ENCODE measurements at places on chromosomes 7 and 10. TPM values are rescaled to one million over a fixed set of nuclear protein-coding genes. Genes with fewer than 3 reads are reported as not detected.
A peak's percentile ranks its signal among the peaks of the same experiment; 100 is the strongest.

CYP3A4 gene
- 1.8 TPM for total RNA-seq

DNA sequence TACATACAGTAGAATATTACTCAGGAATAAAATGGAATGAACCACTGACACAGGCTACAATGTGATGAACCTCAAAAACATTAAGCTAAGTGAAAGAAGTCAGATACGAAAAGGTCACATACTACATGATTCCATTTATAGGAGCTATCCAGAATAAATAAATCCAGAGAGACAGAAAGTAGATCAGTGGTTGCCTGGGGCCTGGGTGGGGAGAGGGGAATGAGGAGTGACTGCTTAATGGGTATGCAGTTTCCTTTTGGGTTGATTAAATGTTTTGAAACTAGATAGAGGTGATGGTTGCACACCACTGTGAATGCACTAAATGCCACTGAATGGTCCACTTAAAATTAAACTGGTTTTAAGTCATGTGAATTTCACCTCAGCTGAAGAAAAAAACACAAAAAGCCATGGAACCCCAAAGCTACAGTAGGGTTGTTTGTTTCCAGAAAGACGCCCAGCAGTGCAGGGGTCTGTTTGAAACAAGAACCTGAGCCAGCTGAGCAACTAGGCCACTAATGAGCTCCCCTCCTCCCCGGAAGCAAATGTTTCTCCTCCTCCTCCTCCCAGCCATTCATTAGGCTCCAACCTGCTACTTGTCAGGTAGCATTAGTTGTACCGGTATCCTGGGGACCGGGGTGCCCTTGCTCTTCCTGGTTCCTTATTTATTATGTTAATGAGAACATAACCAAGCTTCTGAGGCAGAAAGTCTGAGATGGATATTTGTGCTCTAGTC, 168.4 kb downstream of the EVX1 start:
- DNase-seq: no peak

- DNase-seq: peak; percentile 71
Measured at GRCh38 chr10:77873536-77874380, 52.8 kb downstream of the DLG5 start.

GRCh38 chr7:98848918-98849317, 20.9 kb downstream of the TMEM130 start:
- no peak for DNase-seq

GRCh38 chr10:30481603-30482002, 47.6 kb downstream of the MAP3K8 start:
- DNase-seq: no peak

DNA sequence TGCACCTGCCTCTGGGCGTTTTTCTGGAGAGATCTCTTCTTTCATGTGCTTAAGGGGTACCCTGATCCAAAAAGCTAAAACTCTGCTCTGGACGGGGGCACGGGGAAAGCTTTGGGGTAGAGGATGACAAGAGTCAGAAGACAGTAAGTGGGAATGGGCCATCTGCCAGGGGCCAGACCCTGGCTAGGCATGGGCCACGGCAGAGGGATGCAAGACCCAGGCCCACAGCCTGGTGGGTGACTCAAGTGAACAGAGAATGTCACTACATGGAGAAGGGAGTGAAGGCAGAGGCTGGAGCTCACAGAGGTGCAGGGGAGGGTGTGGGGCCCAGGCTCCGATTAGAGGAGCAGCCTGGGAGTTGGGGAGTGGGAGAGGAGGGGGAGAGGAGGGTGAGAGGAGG, 15.3 kb downstream of the FLNC start:
- DNase-seq: no peak

- DNase-seq: no peak
Measured at GRCh38 chr10:112379635-112380296, 5.8 kb downstream of the ACSL5 start.

- peak; percentile 33 for DNase-seq
Measured at GRCh38 chr7:43639858-43640491, 57.1 kb downstream of the STK17A start.

All from testis (tissue), 5 donors.